ENCODE measurements at places on chromosomes 11 and 22.

DNA sequence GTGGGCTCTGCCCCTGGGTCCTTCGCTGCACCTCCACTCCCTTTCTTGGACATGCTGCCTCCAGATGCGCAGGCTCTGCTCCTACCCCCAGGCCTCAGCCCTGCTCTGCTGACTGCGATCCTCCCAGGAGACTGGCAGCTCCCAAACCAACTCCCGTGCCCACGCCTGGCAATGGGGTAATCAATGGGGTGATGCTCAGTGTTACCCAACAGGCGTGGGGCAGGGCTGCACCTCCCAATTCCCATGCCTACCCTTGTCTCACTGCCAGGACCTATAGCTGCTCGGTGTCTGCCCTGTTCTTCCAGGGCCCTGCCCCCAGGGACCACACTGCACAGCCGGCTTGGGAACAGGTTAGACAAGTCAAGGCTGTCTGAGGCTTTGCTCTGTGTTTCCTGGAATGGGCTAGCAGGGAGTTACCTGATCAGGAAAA is at the start of gene ALDH3B2:
Gene ALDH3B2, minus strand, starts transcription at position 182 of the 430 bp plus-strand sequence. CDS start 7,688 bp downstream, outside the sequence.
- DNase-seq = no peak

- DNase-seq = no peak
Observed at GRCh38 chr11:70535191-70535971, 137.1 kb downstream of the CTTN start.

- DNase-seq = no peak
Observed at GRCh38 chr11:44004452-44005062, 43.2 kb upstream of the ACCSL start.

GRCh38 chr22:42073621-42074041 is 417 bp upstream of the PHETA2 start:
- DNase-seq = no peak

- no peak for DNase-seq
Observed at GRCh38 chr11:11661326-11662040, 39.7 kb upstream of the GALNT18 start.

DNA sequence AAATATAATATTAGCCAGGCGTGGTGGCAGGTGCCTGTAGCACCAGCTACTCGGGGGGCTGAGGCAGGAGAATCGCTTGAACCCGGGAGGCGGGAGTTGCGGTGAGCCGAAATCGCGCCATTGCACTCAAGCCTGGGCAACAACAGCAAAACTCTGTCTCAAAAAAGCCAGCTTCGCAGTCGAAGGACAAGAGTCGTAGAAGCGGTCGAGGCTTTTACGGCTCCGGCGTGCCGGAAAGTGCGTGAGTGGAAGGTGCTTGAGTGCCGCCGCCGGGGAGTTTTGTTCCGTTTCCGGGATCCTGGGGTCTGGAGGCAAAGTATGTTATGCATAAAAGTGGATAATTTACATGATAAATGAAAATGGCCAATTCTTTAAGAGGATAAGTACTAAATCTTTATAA is 43.6 kb downstream of the SYN3 start:
- DNase-seq = no peak

DNA sequence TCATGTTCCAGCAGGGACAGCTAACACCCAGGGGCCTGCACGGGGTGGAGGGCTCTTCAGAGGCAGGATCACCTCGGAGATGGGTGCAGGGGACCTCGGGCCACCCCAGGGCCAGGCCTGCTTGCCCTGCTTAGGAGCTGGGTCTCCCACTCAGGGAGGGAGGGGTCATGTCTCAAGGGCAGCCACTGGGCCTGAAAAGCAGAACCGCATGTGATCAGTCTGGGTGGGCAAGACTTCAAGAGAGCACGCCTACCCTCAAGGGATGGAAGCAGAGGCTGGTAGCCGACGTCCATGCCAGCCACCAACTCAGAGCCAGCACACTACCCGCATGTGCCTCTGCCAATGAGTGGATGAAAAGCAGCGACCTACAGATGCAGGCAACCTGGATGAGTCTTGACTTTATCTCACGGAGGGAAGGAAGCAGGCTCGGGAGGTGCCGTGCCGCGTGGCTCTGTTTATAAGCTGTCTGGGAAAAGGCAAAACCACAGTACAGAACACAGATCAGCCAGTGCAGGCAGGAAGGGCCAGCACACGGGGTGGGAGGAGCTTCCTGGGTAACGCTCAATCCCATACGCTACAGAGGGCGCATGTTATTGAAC is 16.0 kb downstream of the TBX1 start:
- no peak for DNase-seq

DNA sequence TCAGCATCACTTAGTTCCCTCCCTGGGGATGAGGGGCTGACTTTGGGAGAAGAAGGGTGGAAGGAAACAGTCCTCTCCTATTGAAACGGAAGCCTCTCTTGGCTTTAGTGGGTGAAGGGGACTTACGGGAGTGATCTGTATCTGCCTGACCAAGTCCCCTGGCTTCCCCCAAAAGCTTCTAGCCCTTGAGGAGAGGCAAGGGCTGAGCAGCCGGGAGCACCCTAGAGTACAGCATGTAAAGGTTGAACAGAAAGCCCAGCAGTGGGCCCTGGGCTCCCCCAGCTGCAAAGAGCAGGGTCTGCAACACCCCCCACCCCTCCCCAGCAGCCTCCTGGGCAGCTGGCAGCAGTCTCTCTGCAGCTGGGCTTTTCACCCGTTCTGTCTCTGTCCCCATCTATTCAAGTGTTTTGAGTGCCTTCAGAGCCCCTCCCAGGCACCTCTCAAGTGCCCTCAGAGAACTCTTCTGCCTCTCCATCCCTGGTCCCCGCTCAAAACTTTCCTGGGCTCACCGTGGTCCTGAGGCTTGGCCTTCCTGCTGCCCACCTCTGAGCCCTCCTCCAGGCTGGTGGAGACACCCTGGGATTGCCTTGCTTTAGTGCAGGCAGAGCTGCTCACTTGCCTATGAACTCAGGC is 2.7 kb downstream of the CAPN5 start:
- no peak for DNase-seq

DNA sequence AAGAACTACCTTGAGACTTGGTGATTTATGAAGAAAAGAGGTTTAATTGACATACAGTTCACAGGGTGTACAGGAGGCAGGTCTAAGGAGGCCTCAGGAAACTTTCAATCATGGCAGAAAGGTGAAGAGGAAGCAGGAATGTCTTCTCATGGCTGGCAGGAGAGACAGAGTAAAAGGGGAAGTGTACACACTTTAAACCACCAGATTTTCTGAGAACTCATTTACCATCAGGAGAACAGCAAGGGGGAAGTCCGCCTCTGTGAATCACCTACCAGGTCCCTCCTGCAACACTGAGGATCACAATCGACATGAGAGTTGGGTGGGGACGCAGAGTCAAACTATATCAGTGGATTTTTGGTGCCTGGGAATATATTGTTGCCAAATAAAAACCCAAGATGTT is 40.3 kb upstream of the OR5D13 start:
- DNase-seq = no peak

- no peak for DNase-seq
Observed at GRCh38 chr11:68370211-68371111, 58.1 kb downstream of the LRP5 start.

- DNase-seq = no peak
Observed at GRCh38 chr11:96306600-96306932, 36.4 kb downstream of the MAML2 start.

DNA sequence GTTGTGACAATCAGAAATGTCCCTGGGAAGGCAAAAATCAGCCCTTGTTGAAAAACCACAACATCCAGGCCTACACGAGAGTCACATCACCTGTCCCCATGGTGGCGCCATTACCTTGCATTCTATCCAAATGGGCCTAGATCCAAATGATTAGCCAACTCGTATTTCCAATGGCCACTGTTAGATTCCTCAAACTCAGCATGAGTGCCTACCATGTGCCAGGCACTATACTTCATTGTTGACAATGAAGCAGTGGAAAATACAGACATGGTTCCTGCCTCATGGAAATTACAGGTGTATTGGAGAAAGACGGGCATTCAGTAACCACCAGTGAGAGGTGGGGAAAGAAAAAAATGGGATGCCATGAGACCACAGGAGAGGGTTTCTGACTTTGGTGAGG is 29.8 kb upstream of the CREB3L1 start:
- peak; percentile 53 for DNase-seq

DNA sequence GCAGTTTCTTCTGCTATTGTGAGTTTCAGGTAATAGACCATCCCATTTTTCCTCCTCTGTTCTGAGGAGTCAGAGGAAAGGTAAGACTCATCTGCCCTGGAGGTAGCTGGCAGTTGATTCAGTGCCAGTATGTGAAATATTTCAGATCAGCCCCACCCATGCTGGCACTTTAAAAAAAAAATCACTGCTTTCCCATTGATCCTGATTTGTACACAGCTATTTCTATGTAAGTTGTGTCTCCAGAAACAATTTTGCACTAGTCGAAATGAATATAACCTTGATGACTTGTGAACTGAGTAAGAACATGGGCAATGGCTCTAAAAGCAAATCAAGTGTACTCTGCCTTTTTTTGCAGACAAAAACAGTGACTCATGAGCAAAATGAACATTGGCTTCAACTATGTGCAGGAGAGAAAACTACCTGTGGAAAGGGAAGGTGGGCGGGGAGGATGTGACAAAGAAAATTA is 82.0 kb upstream of the OR5AK2 start:
- DNase-seq = peak; percentile 30

DNA sequence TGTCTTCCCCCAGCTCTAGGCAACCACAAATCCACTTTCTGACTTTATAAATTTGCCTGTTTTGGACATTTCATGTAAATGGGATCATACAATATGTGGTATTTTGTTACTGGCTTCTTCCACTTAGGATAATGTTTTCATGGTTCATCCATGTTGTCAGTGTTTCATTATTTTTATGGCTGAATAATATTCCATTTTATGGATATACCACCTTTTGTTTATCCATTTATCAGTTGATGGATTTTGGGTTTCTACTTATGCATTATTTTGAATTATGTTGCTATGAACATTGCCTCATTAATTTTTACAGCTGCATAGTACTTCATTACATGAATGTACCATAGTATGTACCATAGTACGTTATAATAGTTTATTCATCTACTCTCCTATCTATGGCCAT is 5.1 kb downstream of the CABIN1 start:
- DNase-seq = no peak

DNA sequence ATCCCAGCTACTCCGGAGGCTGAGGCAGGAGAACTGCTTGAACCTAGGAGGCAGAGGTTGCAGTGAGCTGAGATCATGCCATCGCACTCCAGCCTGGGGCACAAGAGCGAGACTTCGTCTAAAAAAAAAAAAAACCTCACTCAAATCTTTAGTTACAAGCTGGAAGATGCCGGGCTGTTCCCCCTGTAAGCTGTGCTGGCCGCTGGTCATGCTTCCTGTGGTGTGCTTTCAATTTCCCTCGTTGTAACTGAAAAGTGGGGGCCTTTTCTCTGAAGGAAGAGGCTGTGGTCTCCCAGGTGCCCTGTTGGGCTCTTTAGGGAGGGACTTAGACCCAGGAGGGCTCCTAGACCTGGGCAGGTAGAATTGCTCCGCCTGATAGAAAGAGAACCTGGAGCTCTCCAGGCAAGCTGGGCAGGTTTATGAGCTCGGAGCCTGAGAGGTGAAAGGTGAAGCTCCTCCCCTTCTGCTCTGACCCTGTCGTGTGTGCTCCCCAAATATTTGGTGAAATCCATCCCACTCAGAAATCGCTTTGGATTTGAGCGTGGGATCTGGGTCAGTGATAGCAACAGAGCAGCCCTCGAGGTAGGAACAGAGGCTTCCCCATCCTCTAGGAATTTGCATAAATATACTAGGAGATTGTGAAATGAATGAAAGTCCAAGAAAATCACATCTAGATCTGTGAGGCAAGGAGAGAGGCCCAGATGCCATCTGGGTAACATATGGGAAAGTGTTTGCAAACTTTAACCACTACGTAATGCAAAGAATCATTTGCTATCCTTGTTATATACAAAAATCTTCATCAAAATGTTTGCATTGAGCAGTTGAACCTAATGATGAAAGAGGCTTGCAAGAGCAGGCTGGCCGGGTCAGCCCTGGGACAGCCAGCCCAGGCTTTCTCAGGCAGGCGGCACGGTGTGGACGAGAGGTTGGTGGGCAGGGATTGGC is 154.3 kb downstream of the FBXO7 start:
- no peak for DNase-seq

Data from NCI-H226 (cell line).